ENCODE measurements at places on chromosomes 12 and 14.

DNA sequence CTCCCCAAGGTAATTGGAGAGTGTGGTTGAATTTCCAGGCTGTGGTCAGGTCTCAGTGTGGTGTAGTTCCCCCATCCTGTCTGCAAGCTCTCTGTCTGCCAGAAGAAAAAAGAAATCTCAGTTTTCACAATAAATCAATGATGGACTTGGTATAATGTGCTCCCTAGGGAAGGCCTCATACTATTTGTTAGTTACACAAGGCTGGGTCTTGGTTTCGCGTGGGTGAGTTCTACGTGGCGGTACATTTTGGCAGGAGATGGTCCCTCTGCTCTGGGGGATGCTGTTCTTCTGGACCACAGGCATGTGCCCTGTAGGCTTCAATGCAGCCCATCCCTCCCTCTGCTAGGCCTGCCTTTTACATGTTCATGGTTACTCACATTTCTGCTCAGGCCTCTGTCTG is 206.4 kb upstream of the PELI2 start:
- DNase-seq = no peak

DNA sequence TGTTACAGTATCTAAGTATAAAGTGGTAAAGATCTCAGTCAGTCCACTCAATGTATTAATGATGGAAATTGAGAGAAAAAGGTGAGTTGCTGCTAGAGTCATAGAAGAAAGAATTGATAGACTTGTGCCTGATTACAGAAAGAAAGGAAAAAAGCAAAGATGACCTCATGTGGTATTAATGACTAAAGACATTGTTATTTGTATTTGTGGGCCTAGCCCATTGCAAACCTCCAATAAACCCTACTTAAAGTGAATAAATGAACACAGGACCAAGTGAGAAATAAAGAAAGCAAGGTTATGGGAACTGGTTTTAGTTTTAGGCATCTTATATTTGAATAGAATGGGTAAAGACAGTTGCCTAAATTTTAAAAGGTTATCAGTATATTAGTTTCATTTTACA is 105.5 kb downstream of the SYT1 start:
- DNase-seq = no peak

DNA sequence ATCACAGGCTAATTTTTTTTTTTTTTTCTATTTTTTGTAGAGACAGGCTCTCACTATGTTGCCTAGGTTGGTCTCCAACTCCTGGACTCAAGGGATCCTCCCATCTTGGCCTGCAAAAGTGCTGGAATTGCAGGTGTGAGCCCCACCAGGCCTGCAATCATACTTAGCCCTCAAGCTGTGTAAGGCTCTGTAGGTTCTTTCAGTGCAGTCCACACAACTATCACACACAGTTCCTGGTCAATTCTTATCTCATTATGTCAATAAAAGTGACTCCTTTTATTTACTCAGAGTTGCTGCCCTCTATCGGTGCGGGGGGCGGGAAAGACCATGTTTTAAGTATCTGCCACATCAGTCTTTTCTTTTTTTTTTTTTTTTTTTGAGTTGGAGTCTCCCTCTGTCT is 29.0 kb downstream of the SLC2A3 start:
- DNase-seq = no peak

GRCh38 chr12:21773263-21773741 is 1.2 kb downstream of the KCNJ8 start:
- no peak for DNase-seq

DNA sequence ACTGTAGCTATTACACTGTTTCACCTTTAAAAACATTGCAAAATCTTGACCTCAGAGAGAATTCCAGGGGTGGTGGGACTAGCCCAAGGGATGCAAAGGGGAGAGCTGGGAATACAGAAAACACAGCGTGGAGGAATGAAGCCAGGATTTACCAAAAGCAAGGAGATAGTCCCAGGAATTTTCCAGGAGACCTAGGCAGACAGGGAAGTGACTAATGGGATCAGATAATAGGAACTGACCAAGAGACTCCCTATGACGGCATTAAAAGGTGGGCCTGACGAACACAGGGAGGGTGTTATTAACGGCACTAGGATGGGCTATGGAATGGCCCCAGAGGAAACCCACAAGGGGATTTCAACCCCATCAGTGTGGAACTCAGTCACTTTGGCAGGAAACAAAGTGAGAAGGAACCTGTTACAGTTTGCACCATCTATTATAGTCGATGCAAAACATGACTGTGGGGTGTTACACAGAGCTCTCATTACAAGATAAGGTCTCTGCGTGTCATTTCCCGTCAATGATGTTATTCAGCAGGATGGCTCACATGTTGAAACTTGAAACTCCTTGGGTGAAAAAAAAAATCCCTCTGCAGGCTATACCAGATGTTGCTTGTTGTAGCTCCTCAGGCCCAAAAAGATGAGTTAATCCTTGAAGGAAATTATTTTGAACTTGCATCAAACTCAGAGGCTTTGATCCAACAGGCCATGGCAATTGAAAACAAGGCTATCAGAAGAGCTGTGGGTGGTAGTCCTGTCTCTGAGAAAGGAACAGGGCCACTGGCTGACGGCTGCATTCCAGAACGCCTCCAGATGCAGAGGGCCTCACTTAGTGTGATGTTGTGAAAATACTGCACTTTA is 58.7 kb downstream of the DRAM1 start:
- DNase-seq = no peak

DNA sequence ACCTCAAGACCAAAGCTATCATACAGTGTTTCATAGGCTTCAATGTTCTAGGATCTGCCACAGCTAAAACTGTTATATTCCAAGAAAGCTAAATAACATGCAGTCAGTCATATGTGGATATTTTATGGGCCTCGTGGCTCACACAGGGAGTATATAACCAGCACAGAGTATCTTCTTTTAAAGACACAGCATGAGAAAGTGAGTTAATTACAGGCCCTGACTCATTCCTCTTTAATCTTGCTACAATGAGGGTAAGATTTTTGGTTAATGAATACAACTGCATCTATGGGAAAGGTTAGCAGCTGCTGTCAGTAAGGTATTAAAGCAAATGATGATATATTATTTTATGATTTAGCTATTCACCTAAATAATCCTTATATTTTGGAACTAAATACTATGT is 111.0 kb downstream of the TRAFD1 start:
- no peak for DNase-seq

GRCh38 chr14:21725250-21725649 is 51.6 kb upstream of the OR4E1 start:
- DNase-seq = no peak

GRCh38 chr14:29706700-29707099 is 220.9 kb downstream of the PRKD1 start:
- DNase-seq = no peak

- no peak for DNase-seq
Observed at GRCh38 chr12:124821252-124822200, 42.1 kb downstream of the SCARB1 start.

DNA sequence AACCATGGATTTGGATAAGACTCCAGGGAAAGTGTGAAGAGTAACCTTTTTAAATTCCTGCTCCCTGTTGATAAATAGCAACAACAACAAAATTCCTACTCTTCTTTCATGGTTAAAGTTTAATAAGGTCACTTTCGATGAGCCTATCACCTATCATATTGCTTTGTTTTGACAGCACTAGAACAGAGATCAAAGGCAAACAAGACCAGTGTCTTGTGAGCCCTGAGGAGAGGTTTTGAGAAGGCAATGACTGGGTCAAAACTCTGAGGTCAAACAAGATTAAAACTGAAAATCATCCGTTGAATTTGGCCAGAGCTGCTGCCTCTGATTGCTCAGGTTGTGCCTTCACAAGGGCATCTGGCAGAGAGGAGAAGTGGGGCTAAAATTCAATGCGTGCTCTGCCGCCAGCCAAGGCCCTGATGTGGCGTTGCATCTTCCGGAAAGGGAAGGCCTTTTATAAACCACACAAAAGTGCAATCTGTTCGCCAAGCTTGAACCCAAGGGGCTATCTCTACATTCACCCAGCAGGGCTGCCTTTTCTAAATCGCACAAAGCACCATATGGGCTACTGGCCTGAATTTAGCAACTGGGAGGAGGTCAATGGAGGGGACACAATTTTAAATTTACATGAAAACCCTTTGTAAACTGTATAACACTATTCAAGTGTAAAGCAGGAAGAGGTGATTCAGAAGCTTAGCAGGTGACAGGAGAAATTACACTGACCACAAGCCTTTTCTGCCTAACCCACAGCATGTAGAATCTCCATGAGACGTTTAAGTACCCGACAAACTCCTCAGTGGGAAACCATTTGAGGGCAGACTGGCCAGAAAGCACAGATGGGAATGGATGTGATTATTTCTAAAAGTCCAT is 140.8 kb downstream of the DAD1 start:
- no peak for DNase-seq

GRCh38 chr12:116933512-116934246 is 22.9 kb downstream of the FBXW8 start:
- DNase-seq = no peak

All from NCI-H1048 (cell line).